ENCODE measurements at places on chromosomes 4 and X. TPM values are rescaled to one million over a fixed set of nuclear protein-coding genes. Genes with fewer than 3 reads are reported as not detected.

The RTL9 gene
- not detected for total RNA-seq

The PCSK1N gene
- 2.6 TPM for total RNA-seq

The HSD17B13 gene
- 0.05 TPM for total RNA-seq

The SLC10A4 gene
- total RNA-seq, result 0.20 TPM

The HCCS gene
- 28.1 TPM for total RNA-seq

The UCP1 gene
- not detected for total RNA-seq

The NIPAL1 gene
- total RNA-seq, result 11.1 TPM

Measured in renal cortical epithelial cell (primary cell).